A172 (cell line): ENCODE measurements at places on chromosomes 4 and X. TPM values are rescaled to one million over a fixed set of nuclear protein-coding genes. Genes with fewer than 3 reads are reported as not detected.

Gene SHISA3
- total RNA-seq = 3.1 and 3.9 TPM in 2 replicates

Gene C4orf54
- 0.29 TPM in 1 of 2 replicates, not detected in the other for total RNA-seq

DNA sequence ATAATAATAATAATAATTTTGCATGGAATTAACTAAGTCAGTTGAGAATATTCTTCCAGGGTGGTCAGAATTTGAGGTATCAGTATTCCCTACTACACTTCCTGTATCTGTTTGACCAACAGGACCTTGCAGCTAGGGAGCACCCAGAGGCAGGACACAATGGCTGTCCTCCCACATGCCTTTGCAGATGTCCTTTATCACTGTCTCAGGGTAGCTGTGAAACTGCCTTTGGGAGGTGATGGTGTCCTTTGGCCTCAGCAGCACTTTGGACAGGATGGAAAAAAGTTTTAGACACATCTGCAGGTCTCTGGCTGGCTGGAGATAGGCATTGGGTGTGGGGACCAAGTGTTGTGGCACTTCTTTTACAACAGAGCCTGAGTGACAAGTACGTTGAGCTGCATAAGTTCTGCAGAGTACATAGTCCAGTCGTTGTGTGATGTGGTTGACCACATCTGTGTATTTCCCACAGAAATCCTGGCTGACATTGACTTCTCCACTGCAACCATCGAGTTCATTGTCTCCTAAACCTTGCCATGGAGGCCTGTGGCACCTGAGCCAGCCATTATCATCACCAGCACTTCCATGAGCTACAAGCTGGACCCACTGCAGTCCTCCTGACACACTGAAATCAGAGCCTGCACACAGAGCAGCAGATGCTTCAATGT, 19.1 kb upstream of the UBA6 start:
- no peak for DNase-seq

DNA sequence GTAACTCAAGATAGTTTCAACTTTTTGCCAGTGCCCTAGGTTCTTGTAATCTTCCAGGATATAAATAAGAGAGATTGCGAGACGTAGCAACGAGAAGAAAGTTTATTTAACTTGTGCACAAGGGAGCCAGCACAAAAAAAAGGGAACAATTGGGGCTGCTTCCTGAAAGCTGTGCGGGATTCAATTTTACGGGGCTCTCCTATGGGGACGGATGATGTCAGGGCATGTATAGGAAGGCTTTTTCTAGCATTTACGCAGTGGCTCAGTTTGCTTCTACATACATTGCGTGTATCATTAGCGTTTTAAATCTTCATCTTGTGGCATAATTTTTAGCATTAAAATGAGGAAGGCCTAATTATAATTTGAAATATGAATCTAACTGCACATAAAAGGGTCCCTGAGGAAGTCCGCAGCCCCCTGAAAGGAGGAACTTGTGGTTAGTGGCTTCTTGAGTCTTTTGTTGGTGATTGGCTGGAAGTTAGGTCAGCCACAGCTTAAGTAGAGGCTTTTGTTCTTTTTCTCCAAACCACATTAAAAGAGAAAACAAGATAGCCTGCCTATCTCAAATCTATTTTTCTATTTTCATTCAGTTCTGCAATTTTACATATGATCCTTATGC, 668.2 kb upstream of the NDST4 start:
- no peak for DNase-seq
